ENCODE measurements at places on chromosomes 3 and 15.

- DNase-seq: no peak
Observed at GRCh38 chr3:19539518-19540392, 391.4 kb downstream of the KCNH8 start.

DNA sequence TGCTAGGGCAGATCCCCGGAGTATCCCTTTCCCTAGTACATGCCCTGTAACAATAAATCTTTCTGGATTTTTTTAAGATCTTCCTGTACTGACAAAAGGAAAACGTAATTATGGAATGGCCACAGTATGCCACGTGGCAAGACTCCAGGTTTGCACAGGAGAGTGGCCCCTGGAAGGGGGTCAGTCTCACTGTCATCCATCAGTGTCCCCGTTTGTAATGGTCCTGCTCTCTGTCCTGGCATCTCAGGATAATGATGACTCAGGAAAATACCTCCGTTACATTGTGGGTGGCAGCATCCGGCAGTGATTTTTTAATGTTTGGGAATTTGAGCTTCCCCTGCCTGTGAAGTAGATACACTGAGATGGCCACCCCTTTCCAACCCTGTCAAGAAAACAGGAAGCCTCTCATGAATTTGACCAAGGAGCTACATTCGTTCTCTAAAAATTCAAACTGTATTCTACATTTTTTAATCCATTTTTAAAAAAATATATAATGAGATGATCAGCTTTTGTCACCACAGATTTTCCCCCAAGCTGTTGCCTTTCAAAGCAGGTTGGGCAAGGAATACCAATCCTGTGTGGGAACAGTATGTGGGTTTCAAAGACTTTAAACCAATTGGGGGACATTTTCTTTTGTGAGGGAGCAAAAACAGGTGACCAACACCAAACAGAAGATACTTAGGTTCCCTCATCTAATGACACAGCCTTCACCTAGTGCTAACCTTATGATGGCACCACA, 110.4 kb downstream of the C3orf70 start:
- DNase-seq: no peak

DNA sequence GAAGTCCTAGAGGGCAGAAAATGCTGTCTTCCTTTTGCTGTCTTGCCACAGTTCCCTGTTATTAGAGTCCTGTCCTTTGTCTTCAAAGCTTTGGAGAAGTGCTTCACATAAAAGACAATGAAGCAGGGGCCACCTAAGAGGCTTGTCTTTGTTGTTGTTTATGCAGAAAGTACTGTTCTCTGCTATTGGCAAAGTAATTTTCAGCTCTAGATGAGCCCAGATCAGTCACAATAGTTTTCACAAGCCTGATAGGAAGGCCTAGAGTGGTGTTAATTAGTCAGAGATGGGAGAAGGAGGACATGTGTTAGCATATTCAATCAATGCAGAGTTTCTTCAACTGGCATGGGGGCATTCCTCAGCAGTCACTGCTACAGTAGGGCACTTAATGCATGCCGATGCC, 300.0 kb downstream of the PTPRG start:
- DNase-seq: no peak

- no peak for DNase-seq
Observed at GRCh38 chr3:32667072-32667582, 17.9 kb upstream of the CNOT10 start.

DNA sequence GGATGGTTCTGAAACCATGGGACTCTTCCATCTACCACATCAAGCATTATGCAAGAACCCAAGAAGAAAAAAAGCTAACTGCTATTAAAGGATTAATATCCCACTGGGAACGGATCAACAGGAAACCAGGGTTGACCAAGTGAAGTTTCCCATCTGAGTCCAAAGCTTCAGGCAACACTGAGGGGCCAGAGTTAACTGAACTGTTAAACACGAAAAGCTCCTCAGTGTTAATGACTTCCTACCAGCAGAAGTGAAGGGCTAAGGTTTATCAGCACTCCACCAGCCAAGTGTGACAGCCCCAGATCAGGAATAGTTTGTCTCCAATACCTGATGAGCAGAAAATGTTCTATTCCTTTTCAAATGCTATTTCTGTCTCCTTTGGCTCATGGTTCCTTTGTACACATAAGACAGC, 36.7 kb downstream of the PTPN9 start:
- DNase-seq: no peak

DNA sequence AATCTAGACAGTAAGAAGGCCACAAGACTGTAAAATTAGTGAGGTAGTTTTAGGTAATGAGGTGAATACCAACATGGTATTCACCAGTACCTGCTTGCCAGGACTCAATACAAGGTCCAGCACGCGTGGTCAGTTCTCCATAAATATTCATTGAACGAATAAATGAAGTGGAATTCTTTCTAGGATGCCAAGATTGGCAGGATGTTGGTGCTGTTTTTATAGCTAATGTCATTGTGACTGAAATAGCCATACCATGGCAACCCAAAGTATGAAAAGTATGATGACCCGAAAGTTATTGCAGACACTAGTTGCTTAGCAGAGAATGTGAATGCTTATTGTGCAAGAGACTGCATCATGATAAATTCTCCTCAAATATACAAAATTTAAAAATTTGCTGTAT, 307.2 kb downstream of the KCNH8 start:
- DNase-seq: no peak

- no peak for DNase-seq
Observed at GRCh38 chr15:93913310-93913709, 318.1 kb upstream of the MCTP2 start.

GRCh38 chr3:47661121-47661752, 82.6 kb upstream of the CSPG5 start:
- DNase-seq: peak; percentile 52

DNA sequence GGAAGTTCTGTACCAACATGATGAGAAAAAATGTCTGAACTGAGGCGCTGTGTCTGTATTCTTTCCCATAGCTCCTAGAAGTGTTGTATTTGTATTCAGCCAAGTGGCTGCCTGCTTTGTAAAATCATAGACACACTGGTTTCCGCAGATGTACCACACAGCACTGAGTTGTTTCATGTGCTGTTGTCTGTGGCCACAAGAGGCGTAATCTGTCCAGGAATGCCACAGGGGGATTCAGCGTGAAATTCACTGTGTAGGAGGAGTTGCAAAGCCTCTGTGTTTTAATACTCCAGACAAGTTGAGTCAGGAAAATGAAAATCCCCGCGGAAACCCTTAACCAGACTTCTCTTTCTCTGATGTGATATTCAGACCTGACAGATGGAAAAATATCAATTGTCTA, 462.2 kb downstream of the NSUN3 start:
- DNase-seq: no peak

DNA sequence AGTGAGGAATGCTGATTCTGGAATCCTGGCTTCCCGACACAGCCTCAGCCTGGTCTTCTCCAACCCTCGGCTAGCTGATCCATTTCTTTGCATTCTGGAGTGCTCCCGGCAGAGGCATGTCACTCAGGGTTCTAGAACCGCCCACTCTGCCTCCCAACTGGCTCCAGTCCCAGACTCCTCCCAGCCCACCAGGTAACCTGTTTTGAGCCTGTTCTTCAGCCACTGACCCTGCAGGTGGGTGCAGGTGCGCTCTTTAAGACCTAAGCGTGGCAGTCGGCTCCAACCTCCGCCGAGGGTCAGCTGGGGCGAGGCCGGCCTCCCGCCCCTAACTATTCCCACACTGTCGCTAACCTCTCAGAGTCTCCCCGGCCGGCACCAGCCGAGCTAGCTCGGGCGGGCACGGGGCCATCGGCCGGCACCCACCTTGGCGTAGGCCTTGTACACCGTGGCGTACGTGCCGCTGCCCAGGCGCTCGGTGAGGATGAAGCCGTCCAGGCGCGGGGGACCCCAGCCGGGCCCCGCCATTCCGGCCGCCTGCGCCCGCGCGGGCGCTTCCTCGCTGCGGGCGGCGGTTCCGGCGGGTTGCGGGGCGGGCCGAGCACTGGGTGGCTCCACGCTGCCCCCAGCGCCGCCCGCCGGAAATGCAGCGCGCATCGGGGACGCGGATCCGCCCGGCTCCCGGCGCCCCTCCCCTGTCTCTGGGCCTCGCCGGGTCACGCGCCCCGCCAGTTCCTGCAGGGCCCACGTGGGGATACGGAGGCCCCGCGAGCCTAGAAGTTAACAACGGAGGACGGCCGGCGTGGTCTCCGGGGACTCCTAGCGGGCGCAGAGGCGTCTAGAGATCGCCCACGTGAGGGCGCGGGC, at the start of gene ULK3:
TSS of gene ULK3 (minus strand) at position 576 of the 864 bp plus-strand sequence. CDS start at position 525, 51 bp downstream.
- DNase-seq: peak; percentile 79

DNA sequence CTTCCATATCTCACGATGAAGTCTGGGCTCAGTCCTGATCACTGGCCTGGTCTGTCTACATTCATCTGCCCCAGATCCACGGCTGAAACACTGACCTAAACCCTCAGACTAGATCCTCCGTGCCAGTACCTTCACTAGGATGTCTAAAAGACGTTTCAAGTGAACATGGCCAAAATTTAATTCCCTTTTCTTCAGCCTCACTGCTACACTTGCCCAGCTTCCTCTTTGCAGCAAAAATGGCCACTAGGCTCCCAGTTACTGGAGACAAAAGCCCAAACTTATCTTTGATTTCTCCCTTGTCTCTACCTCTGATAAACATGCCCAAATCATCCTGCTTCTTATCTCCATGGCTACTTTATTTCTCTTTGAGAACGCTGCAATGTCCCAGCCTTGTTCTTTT, 1.7 kb downstream of the RASSF1 start:
- no peak for DNase-seq

GRCh38 chr3:61673651-61674050, 112.3 kb downstream of the PTPRG start:
- no peak for DNase-seq

GRCh38 chr15:57827971-57828370, 121.5 kb downstream of the POLR2M start:
- DNase-seq: no peak

DNA sequence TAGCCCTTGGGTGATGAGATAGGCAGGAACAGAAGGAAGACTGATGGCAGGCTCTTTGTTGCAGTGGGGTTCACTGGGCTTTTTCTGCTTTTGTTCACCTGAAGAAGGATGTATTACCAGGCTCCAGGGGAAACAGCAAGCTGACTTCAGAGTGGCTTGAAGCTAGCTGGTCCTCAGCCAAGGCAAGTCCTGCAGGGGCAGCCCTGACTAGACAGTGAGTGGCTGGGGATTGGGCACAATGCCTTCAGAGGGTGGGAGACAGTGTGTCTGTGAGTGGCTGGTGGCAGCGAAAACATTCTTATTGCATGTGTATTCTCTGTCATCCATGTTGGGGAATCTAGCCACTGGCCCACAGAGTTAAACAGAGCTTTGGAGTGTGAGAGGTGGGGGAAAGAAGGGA, 2.3 kb upstream of the TEX264 start:
- DNase-seq: peak; percentile 30

All from HFFc6 (cell line).